Stimulated activated CD8-positive, alpha-beta memory T cell treated with anti-CD3 and anti-CD28 coated beads, Interleukin-15, amount 100 ng/mL, for 4 hours (primary cell): ENCODE measurements at places on chromosomes 7 and 10.

GRCh38 chr10:58177362-58177947, 90.2 kb downstream of the IPMK start:
- DNase-seq = no peak

- no peak for DNase-seq
These were observed 1.1 kb downstream of the YAE1 start for GRCh38 chr7:39567294-39567693.

DNA sequence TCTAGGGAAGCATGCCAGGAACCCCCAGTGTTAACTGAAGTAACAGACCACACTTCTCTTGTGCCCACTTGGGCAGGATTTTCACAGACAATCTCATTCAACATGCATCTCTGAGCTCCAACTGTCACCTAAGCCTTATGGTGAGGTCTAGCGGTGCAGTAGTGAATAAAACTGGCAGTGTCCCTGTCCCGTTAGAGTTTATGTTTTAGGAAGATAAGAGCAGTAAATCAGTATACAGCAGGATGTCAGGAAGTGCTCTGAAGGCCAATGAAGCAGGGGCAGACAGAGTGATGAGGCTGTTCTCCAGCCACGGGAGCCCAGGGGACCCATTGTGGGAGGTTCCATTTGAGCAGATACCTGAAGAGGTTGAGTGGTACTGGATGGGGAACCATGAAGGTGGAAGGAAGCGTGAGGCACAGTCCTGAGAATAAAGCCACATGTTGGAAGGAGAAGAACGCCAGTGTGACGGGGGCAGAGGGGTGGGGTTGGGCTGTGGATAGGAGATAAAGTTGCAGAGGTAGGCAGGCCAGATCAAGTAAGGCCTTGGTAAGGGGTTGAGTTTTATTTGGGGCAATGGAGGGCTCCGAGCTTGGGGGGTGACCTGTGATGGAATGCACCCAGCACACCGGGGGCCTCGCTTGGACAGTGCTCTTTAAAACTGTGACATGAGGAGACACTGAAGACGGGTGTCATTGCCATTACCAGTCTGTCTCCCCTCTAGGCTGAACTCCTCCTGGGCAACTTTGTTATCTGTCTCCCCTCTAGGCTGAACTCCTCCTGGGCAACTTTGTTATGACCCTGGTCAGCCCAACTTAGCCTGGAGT, 6.6 kb downstream of the GDF10 start:
- no peak for DNase-seq

DNA sequence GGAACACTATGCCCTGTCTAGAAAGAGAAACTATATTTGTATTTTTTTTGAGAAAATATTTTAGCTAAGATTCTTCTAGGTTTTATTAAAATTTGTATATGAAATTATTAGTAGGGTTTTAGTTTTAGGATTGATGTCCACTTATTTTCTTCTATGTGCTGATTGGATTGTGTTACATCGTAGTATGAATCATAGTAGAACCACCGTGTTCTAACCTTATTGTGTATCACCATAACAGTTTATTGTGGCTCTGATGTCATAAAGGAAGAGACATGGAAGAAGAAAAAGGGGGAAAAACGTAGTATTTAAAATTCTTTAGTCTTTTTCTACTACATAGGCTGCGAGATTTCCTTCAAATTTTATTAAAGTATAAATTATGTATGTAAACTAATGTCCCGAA, 1.9 kb downstream of the AGBL3 start:
- no peak for DNase-seq

DNA sequence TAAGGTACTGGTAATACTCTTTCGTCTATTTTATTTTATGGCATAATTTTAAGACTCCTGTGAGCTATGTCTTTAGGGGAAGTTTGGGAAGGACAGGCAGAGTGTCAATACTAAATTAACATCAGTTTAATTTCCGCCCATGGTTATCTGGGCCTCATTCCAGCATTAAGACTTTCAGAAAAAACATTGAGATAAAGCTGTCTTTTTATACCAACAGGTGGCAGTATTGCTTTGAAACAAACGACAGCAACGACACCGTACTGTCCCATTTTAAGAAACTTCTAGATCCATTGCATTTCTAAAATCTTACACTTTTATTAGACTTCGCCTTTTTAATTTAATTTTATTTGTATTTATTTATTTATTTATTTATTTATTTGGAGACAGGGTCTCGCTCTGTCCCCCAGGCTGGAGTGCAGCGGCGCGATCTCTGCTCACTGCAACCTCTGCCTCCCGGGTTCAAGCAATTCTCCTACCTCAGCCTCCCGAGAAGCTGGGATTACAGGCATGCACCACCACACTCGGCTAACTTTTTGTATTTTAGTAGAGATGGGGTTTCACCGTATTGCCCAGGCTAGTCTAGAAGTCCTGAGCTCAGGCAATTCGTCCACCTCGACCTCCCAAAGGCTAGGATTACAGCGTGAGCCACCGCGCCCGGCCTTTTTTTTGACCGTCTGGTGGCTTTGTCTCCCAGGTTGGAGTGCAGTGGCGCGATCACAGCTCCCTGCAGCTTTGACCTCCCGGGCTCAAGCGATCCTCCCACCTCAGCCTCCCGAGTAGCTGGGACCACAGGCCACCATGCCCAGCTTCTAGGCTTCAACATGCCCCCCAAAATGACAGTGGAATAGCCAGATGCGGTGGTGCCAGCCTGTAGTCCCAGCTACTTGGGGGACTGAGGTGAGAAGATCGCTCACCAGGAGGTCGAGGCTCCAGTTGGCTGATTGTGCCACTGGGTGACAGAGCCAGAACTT, 78.7 kb upstream of the C1GALT1 start:
- DNase-seq = no peak
